Peyer's patch (tissue), 4 donors: ENCODE measurements at places on chromosomes 1 and 21. TPM values are rescaled to one million over a fixed set of nuclear protein-coding genes. Genes with fewer than 3 reads are reported as not detected.
A peak's percentile ranks its signal among the peaks of the same experiment; 100 is the strongest.

GRCh38 chr1:211986628-211987254, 48.6 kb downstream of the INTS7 start:
- no peak for DNase-seq

Gene THEM5
- total RNA-seq: not detected

Gene ZSWIM5
- 8.3 TPM for total RNA-seq

DNA sequence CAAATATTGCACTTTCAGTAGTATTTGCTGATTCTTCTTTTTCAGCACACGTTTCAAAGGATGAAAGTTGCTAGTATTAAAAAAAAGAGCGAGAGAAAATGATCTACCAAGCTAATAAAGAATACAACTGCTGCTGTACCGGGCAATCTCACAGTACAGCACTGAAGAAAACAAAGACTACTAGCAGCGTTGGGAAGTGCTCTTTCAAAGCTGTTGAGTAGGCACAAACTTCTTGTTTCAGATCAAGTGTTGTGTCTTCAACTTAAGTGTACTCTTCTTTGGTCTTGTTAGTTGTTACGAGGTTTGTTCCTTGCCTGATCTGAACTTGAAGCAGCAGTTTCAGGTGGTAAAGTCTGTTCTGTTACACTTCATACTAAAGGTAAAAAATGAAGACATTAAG, 7.9 kb downstream of the CSDE1 start:
- no peak for DNase-seq

- peak; percentile 79 for DNase-seq
Measured at GRCh38 chr1:46489638-46490405, at the start of gene DMBX1. Gene DMBX1 (plus strand): TSS chr1:46489836. CDS start chr1:46507011, 17,175 bp downstream.

Gene PRAMEF10
- total RNA-seq: not detected
